ENCODE measurements at places on chromosomes 3 and 15.

DNA sequence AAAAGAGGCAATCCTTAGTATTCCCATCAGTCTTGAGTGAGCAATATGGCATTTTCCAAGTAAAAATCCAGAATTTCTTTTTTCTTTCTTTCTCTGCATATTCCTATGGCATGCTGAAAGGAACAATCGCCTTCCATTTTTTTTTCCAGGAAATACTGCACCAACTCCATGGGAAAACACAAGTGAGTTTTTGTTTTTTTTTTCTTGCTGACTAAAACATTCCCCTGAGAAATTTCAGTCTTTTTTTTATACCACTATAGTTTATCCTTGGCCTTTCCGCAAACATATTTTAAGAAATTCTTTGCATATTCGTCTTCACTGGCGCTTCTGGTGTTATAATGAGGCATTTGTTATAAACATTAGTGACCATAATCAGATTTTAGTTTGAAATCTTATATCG lies 429.6 kb upstream of the MDFIC2 start:
- DNase-seq, result no peak

GRCh38 chr15:29924750-29925149 lies 102.5 kb upstream of the TJP1 start:
- no peak for DNase-seq

- DNase-seq, result no peak
These were observed 901.6 kb downstream of the TUSC7 start for GRCh38 chr3:117611211-117611610.

DNA sequence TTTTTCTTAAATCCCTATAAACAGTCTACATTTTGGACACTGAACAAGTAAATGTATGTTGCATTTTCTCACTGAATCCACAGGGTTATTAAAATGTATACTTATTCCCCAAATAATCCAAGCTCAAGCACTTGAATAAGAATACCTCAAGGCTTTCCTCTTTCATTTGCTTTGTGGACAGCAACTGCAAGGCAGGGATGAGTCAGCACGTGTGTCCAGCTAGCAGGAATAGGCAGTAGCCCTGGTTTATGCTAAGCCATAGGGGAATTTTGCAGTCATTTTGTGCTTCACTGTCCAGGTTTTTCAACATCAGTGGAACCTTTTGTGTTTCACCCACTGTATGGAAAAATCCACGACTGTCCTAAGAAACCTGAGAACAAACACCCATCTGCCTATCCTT lies 96.7 kb upstream of the KCNMB2 start:
- peak; percentile 41 for DNase-seq

DNA sequence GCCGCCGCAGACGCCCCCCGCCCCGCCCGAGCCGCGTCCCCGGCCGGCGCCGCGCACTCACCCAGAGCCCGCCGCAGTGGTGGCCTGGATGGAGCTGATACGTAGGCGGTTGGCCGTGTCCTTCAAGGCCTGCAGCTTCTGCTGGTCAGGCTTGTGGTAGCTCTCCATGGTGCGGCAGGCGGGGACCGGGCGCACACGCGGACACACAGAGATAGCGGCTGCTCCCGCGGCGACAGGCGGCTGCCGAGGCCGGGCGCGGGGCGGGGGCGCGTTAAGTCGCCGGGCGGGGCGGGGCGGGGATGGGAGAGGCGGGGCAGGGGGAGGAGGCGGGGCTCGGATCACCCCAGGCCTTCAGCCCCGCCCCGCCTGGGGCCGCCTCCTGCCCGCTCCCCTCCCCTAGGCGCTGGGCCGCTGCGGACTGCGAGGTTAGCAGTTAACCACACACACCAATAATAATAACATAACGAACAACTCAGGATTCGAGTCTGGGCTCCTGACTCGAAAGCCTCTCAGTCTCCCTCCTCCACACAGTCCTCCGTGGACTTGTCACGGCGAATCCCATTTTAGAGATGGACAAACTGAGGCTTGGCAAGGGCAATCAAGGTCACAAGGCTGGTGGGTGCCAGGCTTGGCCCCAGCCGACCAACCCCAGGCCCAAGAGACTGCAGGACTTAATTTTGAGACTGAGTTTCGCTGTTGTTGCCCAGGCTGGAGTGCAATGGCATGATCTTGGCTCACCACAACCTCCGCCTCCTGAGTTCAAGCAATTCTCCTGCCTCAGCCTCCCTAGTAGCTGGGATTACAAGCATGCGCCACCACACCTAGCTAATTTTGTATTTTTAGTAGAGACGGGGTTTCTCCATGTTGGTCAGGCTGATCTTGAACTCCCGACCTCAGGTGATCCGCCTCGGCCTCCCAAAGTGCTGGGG lies at the start of gene TKT:
Gene TKT, minus strand, starts transcription at position 248 of the 929 bp plus-strand sequence. Its CDS starts 80 bp downstream, at position 168.
- peak; percentile 83 for DNase-seq

- no peak for DNase-seq
These were observed 28.7 kb downstream of the TIPIN start for GRCh38 chr15:66327736-66328135.

GRCh38 chr3:100032243-100032642 lies 82.1 kb downstream of the FILIP1L start:
- no peak for DNase-seq
